Adrenal gland (tissue), 19 donors: ENCODE measurements at places on chromosomes 11 and 22. TPM values are rescaled to one million over a fixed set of nuclear protein-coding genes. Genes with fewer than 3 reads are reported as not detected.

The LDLRAD3 gene
- total RNA-seq: 16.4 TPM

The RAG2 gene
- total RNA-seq: not detected

The OR2D2 gene
- 0.11 TPM for total RNA-seq

The MDK gene
- 113 TPM for total RNA-seq

The NFAM1 gene
- total RNA-seq: 9.8 TPM

The PHOX2A gene
- not detected for total RNA-seq

The GRIA4 gene
- not detected for total RNA-seq

The OR8I2 gene
- not detected for total RNA-seq
